ENCODE measurements at places on chromosomes 6 and 20.

GRCh38 chr6:40188931-40189330, 254.7 kb upstream of the MOCS1 start:
- no peak for DNase-seq

- DNase-seq, result no peak
Measured at GRCh38 chr20:41300886-41301285, 16.6 kb downstream of the ZHX3 start.

DNA sequence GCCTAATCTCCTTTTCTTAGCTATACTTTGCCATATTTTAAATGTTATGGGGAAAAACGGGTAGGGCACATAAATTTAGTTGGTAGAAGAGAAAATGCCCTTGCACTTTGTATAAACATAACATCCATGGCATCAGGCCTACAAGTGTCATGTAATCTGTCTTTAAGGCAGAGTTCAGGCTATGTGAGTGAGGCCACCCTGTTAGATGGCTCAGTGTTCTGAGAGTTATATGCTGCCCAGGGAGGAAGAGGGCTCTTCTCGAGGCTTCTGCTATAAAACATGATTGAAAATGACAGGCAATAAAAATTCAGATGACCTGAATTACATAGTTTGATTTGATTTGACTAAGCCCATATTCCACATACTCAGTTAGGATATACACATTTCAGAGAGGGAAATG, 553.6 kb upstream of the MAP3K7 start:
- no peak for DNase-seq

- no peak for DNase-seq
Measured at GRCh38 chr20:5864428-5864827, 85.9 kb downstream of the TRMT6 start.

DNA sequence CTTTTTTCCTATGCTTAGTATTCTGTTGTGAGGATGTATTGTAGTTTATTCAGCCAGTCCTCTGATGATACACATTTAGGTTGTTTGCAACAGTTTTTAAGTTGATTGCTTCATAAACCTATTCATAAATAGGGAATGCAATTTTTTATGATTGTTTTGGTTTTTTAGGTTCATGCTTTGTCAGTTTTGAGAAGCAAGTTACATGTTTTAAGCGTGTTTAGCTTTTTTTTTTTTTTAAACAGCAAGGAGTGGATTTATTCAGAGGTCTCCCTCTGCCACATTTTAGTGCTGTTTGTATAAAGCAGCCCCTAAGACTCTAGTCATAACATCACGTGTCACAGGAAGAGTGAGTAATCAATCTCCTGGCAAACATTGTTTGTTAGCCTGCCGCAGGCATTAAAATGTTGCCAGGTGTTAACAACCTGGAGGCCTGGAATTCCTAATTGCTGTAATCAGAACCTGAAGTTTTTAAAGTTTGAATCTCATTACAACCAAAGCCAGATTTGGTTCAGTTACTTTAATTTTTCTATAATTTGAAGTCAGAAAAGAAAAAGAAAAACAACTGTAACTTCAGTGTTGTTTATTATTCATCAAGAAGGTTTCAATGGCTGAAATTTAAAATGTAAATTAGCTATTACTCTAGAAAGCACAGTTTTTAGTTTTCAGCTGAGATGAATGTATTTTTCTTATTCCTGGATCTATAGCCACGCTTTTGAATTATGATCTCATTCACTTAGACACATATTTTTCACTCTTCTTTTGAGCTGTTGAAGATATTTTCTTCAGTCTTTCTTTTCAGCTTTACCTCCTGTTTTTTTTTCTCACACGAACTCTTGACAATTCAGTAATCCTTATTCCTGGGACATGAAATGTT, 59.2 kb downstream of the KCNS1 start:
- no peak for DNase-seq

DNA sequence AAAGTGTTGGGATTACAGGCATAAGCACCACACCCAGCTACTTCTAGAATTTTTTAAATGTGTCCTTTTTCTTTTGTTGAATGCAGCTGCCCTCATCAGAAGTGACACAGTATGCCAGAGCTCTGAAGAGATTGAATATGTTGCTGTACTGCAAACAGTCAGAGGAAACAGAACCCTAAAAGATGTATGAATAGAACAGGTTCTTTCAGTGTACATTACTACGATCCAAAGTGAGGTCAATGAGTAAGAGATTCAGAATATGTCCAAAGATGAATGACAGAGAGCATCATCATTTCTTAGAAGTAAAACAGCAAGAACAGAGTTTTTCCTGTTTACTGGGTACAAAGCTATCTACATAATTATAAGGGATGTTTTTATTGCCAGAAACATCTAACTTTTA, 268.5 kb downstream of the NRN1 start:
- no peak for DNase-seq

DNA sequence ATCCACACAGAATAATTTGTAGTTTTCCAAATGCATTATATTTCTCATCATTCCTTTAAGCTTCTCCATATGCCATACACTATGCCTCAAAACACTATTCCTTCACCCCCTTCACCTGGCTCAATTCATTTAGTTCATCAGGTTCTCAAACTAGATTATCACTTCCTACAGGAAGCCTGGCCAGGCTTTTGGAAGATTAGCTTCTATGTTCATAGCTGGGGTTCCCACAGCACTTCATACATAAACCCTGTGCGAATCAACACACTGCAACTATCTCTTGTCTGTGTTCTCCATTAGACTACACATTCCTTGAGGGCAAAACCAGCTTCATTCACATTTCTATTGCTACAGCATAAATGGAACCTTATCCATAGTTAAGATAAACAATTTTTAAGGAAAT, 40.5 kb upstream of the PLN start:
- no peak for DNase-seq

GRCh38 chr20:53949319-53949839, 121.0 kb downstream of the BCAS1 start:
- peak; percentile 32 for DNase-seq

DNA sequence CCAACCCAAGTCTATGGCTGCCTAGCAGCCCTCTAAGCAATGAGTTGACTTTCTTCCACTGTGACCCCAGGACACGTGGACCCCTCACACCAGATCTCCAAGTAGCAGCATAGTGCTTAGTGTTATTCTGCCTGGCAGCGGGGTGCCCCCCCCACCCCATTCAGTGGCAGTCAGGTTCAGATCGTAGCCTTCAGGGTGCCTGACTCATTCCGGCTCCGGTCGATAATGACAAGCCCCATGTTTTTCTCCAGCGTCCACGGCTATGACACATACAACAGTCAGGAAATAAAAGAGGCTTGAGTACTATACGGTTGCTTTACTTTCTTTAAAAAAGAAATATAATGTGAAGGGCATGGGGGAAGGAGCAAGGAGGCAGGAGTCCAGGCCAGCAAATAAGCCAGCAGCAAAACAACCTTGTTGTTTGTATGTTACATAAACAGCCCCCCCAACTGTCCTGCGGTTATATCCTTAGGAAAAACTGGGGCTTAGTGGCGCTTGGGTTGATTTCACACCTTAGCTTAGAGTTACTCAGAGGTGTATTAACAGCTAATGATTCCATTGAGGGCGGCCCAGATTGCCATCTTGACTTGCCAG, 23.1 kb downstream of the GNAS start:
- DNase-seq, result no peak

DNA sequence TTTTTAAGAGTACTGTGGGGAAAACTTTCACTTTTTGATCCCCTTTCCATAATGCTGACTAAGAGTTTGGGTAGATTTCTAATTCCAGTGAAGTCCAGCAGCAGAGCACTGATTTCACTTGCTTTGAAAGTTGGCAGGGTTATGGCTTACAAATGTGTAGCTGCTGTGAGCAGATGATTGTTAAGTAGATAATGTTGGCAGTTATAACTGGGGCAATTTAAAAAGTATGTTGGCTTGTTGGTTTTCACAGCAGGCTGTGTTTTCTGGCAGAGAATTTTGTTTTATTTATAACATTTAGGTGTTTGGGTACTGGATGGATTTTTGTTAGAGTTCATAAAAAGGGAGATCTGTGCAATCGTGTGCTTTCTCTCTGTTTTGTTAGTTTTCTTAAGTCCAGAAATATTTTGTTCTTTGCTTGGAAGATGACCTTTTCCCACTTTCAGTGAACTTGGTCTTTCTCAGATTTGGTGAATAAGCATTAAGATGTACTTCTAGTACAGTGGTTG, 31.4 kb downstream of the AFDN start:
- DNase-seq, result no peak

- no peak for DNase-seq
Measured at GRCh38 chr6:26329763-26330511, 35.1 kb upstream of the BTN3A2 start.

DNA sequence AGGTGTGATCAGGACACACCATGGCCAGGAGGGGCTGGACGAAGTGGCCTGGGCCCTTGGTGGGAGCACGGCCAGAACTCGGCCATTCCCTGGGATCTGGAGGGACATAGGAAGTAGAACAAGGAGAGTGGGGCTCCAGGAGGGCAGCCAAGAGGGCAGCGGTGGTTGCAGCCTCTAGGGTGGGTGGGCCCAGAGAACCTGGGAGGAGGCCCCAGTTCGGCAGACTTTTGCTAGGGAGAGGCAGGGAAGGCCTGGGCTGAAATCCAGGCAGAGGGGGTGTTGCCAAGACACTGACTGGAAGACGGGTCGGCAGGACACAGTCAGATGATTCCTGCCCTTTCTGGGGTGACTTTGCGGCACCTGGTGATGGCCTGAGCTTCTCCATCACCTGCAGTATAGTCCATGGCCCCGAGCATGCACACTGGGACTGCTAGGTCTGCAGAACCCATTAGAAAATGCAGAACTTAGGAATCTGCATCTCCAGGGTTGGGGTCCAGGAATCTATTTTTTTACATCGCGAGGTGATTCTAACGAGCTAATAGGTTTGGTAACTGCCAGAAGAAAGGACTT, 224.8 kb downstream of the SYNDIG1 start:
- no peak for DNase-seq

GRCh38 chr6:107741191-107741680, 82.9 kb downstream of the SCML4 start:
- no peak for DNase-seq

DNA sequence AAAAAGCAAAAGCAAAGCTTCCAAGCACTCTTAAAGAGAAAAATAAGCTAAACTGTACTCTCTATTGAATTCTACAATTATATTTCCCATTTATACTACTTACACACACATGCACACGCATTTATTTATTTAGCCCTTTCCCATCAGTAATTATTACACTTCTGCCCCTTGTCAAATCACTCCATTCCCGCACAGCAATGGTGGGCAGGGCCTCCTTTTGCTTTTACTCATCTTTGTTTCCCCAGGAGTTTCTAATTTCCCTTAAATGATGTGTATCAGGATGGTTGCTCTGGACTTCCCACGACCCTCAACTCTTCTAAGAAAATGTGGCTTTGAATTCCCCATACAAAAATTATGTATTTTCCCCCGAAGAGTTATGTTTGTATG, 19.9 kb downstream of the PXT1 start:
- no peak for DNase-seq

GRCh38 chr6:41216616-41217015, 11.5 kb upstream of the TREML4 start:
- DNase-seq, result no peak

DNA sequence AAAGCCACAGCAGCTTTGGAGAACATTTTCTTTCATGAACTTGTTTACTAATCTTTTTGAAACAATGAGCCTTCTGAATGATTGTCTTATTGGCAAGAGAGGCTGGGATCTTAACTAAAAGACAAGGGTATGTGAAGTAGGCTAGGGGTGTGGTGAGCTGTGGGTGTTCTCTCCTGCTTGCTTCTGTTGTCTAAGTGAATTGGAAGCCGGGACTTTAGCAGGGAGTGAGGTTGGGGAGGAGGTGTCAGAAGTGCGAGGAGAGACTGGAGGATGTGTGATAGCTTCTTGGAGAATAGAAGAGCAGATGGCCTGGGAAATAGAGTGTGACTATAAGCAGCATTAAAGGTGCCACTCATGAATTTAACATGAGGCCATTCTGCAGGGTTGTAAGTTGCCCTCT, 562.8 kb downstream of the UTRN start:
- no peak for DNase-seq

- DNase-seq, result no peak
Measured at GRCh38 chr6:50655848-50656453, 57.4 kb upstream of the TFAP2D start.

GRCh38 chr20:57160985-57161384, 105.5 kb downstream of the BMP7 start:
- no peak for DNase-seq

DNA sequence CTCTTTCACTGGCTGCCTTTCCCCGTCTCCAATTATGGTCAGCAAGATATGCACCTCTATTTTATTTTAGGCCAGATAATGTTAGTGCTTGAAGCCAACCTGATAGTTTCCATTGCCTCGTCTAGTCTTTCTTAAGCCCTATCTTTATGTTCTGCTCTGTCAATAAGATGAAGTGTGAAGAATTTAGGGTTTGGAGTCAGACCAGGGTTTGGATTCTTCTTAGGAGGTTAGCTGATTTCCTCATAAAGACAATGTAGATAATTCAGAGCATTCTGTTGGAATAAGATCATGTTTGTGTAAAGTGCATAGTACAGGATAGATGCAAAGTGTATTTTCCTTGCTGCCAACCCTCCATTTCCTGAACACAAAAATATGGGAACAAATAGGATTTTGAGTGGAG, 43.8 kb downstream of the PKIB start:
- DNase-seq, result no peak

DNA sequence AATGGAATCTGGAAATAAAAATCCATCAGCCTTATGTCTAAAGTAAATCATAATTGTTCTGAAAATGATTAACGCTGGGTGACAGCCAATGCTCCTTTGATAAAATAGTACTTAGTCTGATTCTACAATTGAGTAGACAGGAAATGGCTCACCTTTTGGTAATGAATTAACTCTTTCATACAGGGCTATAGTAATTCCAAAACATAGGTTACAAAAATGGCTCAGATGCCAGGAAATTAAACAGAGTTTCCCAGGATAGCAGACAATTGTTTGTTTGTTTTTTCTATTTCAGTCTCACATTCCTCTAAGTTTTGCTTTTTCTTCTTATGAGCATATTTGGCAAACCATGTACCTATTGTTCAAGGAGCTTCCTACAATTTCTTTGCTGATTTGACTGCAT, 257.2 kb upstream of the EPHA7 start:
- no peak for DNase-seq

DNA sequence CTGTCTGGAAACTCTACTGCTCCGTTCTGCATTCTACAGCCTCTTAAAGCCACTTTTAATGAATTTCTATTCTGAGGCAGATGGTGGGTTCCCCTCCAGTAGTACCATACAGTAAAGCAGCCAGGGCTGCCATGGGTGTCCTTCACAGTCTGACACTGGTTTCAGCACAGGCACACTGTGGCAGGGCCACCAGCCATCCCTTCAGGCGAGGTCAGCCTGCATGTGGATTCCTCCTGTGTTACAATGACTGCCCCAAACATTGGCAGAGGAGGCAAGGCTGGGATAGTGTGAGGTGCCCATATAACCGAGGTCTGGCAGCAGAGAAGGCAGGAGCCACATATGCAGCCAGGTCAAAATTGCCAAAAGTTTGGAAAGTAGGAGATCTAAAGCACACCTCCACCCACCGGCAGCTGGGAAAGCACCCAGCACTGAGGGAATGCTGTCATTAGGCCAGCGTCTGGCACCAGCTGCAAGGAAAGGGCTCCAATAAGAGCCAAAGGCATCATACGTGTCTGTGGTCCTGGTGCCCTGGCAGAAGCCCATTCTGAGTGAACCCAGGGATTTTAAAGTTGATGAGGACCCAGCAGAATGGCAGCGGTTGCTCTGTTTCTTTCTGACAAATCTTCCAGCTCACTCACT, 24.0 kb downstream of the STK35 start:
- no peak for DNase-seq

Data from activated naive CD4-positive, alpha-beta T cell (primary cell).